ENCODE measurements at places on chromosomes 3 and 15.
A peak's percentile ranks its signal among the peaks of the same experiment; 100 is the strongest.

GRCh38 chr3:156705761-156706616 is 31.6 kb downstream of the TIPARP start:
- peak; percentile 28 for DNase-seq

- DNase-seq, result peak; percentile 64
These were observed 20.9 kb downstream of the CXCR6 start for GRCh38 chr3:45964139-45964538.

- DNase-seq, result no peak
These were observed 93.2 kb downstream of the MAGI1 start for GRCh38 chr3:65945480-65945879.

- DNase-seq, result peak; percentile 49
These were observed 9.6 kb upstream of the TAGLN3 start for GRCh38 chr3:111989061-111989678.

DNA sequence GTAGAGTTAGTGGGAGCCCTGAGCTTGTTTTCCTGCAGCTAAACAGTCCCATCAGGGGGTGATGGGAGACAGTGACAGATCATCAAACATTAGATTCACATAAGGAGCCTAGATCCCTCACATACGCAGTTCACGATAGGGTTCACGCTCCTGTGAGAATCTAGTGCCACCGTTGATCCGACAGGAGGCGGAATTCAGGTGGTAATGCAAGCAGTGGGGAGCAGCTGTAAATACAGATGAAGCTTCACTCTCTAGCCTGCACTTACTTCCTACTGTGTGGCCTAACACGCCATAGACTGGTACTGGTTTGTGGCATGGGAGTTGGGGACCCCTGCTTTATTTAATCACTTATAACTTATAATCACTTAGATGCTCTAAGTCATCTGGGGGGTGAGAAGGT is 179.1 kb downstream of the AKAP13 start:
- DNase-seq, result no peak

DNA sequence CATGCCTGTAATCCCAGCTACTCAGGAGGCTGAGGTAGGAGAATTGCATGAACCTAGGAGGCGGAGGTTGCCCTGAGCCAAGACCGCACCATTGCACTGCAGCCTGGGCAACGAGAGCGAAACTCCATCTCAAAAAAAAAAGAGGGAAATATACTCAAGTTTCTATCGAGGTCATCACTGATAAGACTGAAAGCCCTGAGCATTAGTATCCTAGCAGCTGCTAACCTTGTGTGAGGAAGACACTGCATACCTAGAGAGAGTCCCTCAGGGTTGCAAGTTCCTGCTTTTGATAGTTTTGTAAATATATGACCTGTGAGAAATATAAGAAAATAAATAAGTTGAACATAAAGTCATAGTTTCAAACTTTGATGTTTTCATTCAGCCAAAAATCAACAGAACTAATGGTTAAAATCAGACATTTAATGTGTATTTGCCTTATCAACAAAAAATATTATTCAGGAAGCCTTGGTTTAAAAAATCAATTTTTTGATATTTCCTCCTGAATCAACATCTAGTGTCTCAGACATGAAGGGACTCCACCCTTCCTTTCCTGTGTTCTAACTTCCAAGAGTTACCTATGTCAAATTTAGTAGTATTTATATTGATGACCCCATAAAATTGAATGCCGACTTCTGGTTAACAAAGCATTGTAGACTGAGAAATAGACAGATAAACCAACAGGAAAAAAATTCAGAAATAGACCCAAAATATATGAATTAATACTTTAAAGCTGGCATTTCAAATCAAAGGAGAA is 19.8 kb upstream of the USP3 start:
- no peak for DNase-seq

DNA sequence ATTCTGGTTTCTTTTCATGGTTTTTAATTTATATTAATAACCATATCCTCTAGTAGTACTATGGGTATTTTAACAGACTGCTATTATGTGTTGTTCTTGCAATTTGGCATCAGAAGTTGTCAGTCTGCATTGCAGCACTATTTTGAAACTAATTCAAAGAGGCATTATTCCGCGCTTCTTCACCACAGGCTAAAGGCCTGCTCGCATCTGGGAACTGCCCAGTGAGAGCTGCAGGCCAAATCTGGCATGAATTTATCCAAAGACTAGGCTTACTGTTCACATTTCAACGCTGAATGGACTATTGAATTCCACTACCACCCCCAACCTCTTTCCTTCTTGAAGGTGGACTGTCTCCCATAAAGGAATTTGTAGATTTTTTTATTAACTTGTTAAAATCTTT is 310.4 kb upstream of the NR2F2 start:
- no peak for DNase-seq

DNA sequence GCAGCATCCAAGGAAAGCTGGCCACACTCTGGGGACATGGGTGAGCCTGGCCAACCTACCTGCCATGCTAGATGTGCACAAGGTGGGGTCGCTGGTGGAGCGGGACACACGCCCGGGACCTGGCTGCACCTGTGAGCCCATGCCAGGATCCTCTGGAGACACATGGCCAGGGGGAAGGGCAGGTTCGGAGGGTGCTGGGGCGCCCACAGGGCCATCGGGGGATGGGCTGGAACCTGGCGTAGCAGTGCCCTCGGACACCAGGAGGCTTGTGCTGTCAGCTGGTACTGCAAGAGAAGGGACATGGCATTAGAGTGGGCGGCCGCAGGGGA is 143.4 kb downstream of the NSMCE3 start:
- DNase-seq, result no peak

DNA sequence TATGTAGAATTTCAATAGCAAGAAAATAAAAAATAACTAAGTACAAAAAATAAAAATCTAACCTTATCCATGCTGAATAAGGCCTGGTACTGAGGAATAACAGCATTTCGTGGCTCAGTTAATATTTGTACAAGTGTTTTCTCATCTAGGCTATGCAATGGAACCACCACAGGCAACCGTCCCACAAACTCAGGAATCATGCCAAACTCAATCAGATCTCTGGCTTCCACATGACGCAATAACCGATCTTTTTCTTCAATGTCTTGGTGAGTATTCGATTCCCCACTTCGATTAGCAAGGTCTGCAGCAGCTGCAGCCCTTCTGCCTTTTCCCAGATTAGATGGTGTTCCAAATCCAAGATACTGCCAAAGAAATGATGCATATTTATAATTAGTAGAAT is 21.1 kb upstream of the PDCD7 start:
- DNase-seq, result no peak

DNA sequence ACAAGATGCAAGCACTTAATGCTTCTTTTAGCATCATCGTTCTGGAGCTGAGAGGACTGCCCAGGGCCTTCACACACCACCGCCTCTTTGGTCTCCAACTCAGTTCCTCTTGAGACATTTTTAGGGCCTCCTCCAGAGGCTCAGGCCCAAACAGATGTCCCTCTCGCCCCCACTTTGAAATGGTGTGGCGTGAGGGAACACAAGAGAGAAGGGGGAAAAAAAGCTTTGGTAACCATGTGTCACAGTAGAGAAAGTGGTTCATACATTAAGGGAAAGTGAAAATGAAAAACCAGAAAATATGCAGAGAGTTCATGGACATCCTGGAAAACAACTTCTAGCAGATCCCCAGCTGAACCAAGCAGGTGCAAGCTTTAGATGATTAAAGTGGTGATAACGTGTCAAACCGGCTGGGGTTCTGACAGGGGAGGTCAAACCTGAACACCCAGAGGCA is 33.1 kb upstream of the FOXP1 start:
- DNase-seq, result no peak

- DNase-seq, result no peak
These were observed 55.0 kb downstream of the BSN start for GRCh38 chr3:49609314-49609713.

- peak; percentile 45 for DNase-seq
These were observed 123.5 kb downstream of the RPLP1 start for GRCh38 chr15:69576035-69576526.

DNA sequence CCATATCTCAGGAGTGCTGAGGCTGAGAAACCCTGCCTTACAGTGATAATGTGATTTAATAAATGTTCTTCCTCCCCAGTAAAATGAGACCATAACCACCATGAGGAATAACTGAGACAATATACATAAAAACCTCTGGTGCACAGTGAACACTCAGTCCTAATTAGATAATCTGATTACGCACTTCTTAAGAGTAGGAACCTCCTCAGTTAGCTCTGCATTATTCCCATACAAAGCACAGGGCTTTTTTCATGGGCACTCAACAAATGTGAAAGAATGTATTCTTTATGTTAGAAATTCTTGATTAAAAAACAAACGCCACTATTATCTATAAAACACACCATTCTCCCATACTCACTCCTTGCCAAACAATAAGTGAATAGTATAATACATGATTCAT is 97.0 kb downstream of the TNIK start:
- no peak for DNase-seq

- no peak for DNase-seq
These were observed 40.7 kb upstream of the KBTBD8 start for GRCh38 chr3:66957367-66957766.

DNA sequence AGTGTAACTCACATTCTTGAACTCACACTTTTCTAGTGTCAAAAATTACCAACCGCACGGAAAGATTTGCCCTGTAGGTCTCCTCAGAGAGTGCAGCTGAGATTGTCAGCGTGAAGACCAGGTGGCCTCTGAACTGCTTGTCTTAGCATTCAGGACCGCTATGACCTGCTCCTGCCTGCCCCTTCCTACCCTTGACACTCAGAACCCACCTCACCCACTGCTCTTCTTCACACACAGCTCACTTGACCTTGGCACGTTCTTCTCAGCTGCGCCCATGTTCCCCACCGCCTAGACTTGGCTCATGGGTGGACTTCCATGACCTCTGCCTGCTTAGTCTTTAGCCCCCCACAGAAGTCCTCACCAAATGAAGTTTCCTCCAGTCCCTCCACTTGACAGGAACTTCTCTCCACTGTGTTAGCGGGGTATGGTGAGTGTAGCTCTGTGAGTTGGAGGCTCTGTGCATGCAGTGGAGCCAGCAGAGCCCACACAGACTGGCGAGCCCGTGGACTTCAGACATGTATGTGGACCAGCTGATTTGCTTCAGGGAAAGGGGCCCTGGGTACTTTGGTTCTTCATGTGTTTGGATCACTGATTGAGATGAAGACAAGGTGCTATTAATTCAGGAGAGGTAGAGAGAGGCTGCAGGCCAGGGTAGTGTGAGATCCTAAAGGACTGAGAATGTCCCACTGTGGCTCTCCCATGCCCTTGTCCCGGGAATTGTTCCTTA is 221.3 kb downstream of the OPA1 start:
- DNase-seq, result no peak

DNA sequence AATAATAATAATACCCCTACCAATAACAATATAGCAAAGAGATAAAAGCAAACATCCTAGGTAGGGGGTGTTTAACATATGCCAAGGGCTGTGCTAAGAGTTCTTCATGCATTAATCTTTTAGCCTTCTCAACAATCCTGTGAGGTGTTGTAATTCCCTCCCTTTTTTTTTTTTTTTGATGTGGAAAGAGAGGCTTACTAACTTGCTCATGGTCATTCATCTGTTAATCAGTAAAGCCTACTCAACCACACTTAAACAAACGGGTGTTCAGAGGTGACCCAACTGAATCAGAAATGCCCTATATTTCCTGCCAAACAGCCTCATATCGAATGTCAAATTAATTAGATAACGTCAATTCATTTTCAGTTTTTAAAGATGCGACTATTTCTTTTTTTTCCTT is 232.1 kb downstream of the CTNNB1 start:
- no peak for DNase-seq

- DNase-seq, result no peak
These were observed 1375.4 kb downstream of the NSUN3 start for GRCh38 chr3:95438274-95438673.

DNA sequence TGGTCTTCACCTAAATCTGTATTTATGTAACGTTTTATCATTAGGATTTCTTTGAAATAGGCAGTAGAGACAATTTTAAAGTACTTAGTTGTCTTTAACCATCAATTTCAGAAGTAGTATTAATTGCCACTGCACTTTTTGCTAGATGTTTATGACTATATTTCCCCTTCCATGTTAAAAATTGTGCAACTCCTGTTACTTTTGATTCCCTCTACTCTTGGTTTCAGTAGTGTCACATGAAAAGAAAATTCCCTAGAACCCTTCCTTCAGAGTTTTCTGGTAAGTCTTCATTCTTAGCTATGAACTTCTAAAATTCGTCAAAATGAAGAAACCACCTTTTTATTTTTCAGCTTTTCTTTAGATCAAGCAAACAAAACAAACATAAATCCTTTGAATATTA is 7.1 kb downstream of the PIAS1 start:
- DNase-seq, result no peak

- DNase-seq, result no peak
These were observed 13.6 kb upstream of the CSPG5 start for GRCh38 chr3:47592066-47592795.

- peak; percentile 96 for DNase-seq
These were observed at the start of gene UBP1 for GRCh38 chr3:33440328-33441224. TSS of gene UBP1 (minus strand) at chr3:33440405. CDS start at chr3:33439848, 557 bp downstream.

DNA sequence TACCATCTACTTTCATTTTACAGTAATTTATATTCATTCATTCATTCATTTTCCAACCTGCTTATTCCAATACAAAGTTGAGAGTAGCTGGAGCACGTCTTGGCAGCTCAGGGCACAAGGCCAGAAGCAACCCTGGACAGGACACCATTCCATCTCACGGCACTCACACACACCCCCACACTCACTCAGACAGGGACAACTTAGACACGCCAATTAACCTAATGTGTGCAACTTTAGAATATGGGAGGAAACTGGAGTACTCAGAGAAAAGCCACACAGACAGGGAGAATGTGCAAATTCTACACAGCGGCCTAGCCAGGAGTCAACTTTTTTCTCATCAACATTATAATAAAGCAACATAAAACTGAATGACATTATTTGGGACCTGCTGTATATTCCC is 46.7 kb downstream of the IGF2BP2 start:
- DNase-seq, result no peak

DNA sequence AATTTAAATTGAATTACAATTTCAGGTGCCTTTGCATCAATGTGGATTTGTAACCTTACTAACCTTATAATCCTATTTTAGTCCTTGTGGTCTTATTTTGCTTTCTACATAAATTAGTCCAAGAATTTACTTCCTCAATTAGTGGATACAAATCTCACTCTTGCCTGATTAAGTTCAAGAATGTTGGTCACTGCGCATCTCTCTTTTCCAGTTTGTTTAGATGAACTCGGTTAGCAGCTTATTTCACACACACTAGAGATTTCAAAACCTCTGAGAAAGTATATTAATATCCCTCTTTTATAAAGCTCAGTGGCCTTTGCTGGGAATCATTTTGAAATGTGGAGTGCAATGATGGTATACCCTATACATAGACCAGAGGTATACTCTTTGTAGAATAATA is 243.4 kb downstream of the DTWD1 start:
- no peak for DNase-seq

- no peak for DNase-seq
These were observed 55.4 kb upstream of the ALDH1A3 start for GRCh38 chr15:100824211-100824610.

- DNase-seq, result no peak
These were observed 793.0 kb downstream of the MCTP2 start for GRCh38 chr15:95024351-95024750.

GRCh38 chr15:100714749-100715342 is 112.5 kb downstream of the ASB7 start:
- DNase-seq, result no peak

GRCh38 chr3:11600501-11601282 is 43.0 kb downstream of the VGLL4 start:
- no peak for DNase-seq
